ENCODE measurements at places on chromosomes 16 and 17.

- no peak for DNase-seq
Observed at GRCh38 chr17:82943339-82943738, 103.5 kb upstream of the ZNF750 start.

- DNase-seq = no peak
Observed at GRCh38 chr16:4140652-4141051, 24.4 kb upstream of the ADCY9 start.

GRCh38 chr17:50596191-50597037, 35.9 kb downstream of the CACNA1G start:
- DNase-seq = no peak

DNA sequence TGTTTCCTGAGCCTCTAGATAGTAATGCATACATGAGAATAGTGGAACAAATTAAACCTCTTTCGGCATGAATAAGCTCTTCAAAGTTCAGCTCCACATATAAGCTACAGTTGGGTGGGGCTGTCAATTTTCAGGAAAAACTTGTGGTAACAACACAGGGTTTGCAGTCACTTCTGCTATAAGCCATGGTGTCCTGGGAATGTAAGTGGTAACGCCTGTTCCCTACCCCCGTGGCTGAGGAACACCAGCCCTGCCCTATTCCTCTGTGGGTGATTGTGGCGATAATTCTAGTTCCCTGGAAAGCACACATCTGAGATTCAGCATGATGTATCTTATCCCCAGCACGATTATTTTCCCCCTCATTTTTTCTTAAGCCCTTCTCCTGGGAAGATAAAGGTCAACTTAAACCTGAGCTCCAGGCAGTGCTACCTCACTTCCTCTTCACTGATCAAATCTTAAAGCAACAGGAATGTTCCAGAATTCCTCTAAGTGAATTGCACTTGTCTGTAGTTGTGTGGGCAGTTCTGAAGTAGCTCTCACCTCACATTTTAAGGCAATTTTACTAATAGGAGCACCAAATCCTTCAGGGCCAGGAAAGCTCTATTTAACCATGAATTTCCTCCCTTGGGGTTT, 500.7 kb upstream of the HSBP1 start:
- DNase-seq = no peak

- no peak for DNase-seq
Observed at GRCh38 chr16:55634193-55634592, 21.6 kb upstream of the SLC6A2 start.

DNA sequence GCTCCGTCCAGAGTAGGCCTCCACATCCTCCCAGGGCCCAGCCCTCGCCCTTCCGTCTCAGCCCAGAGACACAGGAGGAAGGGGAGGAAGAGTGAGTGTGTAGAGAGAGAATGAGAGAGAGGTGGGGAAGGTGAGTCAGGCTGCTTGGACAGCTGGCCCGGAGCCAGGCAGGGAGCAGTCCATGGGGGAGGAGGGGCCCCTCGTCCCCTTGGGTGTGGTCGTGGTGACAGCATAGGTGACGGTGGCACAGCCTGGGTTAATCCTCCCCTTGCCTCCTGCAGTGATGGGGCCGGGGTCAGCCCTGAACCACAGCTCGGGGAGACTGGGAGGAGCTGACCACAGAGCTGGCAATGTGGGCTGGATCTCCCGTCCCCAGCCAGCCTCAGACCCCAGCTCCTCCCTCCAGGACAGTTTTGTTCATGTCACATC, 36.5 kb downstream of the FA2H start:
- no peak for DNase-seq

DNA sequence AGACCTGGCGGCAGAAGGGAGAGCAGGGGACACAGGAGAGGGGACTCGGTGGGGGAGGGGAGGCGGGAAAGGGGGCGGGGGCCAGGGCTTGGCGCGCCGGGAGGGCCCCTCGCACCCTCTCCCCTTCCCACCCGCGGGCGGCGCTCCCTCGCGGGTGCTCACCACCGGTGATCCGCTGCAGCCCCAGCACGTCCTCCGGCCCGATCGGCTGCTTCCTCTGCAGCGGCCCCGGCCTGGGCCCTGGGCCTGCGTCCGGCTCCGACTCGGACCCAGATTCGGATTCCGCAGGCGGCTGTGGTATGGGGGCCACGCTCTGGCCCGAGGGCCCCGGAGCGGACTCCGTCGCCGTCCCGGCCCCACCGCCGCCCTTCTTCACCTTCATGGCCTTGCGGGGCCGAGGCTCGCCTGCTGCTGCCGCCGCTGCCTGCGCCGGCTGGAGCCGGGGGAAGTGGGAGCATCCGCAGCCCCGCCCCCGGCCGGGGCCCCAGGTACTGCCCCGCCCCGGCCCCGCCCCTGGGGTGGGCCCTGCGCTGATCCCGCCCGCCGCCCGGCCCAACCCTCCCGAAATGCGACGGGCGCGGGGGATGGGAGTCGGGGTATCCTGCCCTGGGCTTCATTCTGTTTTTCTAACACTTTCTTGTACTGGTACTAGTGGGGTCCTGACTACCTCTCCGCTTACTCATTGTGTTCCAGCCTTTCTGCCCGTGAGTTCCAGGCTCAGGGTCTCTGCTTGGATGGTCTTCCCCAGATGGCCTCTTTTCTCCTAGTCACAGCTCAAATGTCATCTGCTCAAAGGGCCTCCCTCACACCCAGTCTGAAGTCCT, at the start of gene UNC119:
Gene UNC119, minus strand, starts transcription at position 449 of the 824 bp plus-strand sequence. Its CDS starts 67 bp downstream, at position 382.
- peak; percentile 39 for DNase-seq

- DNase-seq = peak; percentile 58
Observed at GRCh38 chr17:82228842-82229697, at the start of gene SLC16A3. TSS of gene SLC16A3 (plus strand) at chr17:82229042. CDS start at chr17:82236009, 6,967 bp downstream.

DNA sequence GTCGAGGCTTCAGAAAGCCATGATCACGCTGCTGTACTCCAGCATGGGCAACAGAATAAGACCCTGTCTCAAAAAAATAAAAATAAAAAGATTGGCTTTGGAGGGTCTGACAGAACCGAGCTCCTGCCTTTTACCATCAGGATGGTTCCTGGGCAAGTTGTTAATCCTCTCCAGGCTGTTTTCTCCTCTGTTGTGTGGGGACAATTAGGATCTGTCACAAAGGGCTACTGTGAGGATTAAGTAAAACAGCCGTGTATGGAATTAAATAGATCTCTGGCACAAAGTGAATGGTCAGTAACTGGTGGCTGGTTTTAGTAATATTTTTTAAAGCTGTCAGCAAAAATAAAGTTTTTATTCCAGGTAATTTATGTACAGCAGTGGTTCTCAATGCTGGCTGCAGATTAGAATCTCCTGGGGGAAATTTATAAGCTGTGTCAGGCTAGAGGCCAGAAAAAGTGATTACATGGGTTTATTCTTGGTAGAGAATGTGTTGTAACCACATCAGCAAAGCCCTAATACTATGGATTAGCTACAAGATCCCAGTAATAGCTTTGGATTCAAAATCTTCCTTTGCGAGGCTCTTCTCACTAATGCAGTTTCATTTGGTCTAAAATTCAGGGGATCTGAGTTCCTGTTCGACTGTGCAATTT, 47.2 kb downstream of the GPRC5B start:
- DNase-seq = no peak

DNA sequence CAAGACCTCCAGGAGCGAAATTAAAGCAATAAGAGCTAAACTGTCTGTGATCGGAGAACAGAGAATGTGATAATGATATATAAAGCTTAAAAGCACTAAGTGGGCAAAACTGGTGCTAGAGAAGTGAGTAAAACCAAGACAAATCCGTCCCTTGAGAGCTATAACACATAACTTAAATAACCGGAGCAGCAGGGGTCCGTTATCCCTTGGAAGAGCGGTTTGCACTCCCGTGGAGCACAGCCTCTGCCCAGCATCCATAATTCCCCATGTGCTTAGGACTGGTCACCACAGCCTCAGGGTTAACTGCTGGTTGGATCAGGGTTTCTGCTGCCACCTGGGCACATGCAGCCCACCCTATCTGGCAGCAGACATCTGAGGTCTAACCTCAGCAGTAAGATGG, 489.0 kb downstream of the NPIPA7 start:
- DNase-seq = no peak

DNA sequence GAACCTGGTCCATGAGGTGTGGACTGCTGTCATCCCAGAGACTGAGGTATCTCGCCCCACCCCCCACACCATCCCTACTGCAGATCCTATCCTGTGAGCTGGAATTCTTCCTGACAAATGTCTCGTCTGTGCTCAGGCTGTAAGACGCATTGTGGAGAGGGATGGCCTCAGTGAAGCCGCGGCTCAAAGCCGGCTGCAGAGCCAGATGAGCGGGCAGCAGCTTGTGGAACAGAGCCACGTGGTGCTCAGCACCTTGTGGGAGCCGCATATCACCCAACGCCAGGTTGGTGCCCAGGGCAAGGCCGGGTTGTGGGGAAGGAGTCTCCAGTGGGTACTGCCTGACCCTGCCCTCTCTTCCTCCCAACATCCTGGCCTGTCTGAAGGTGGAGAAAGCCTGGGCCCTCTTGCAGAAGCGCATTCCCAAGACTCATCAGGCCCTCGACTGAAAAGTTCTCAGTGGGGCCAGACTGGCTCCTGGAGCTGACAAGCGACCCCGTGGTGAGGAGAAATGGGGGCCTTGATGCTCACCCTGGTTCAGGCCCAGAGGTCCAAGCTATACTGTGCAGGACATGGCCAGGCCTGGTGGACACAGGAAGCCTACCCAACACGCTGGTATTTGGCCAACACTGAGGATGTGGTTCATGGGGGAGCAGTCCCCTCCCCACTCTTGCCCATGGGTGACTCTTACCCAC, 1.2 kb upstream of the MLX start:
- no peak for DNase-seq

GRCh38 chr16:89155184-89155679, 16.3 kb upstream of the CDH15 start:
- DNase-seq = no peak

- DNase-seq = peak; percentile 19
Observed at GRCh38 chr17:27526604-27527002, 70.4 kb downstream of the KSR1 start.

GRCh38 chr17:8121681-8122421, 2.1 kb downstream of the HES7 start:
- no peak for DNase-seq

DNA sequence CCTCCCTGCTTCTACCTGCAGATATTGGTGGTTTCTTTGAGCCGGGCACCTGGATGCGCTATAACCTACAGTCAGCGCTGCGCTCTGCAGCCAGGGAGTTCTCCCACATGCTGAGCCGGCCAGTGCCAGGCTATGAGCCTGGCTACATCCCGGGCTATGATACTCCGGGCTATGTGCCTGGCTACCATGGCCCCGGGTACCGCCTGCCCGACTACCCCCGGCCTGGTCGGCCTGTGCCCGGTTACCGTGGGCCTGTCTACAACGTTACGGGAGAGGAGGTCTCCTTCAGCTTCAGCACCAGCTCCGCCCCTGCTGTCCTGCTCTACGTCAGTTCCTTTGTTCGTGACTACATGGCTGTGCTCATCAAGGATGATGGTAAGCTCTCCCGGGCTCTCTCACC, 13.2 kb downstream of the CNTNAP1 start:
- no peak for DNase-seq

GRCh38 chr16:55480228-55480655, 1.2 kb downstream of the MMP2 start:
- DNase-seq = no peak

GRCh38 chr17:2893422-2893914, 97.2 kb downstream of the RAP1GAP2 start:
- no peak for DNase-seq

GRCh38 chr16:77599793-77600415, 122.4 kb upstream of the NUDT7 start:
- DNase-seq = peak; percentile 9
